Activated gamma-delta T cell treated with anti-CD3 and anti-CD28 coated beads, Interleukin-2, amount 50 U/mL, for 16 hours (primary cell): ENCODE measurements at places on chromosomes 2 and 18.

GRCh38 chr2:29123617-29124349, 8.6 kb downstream of the CLIP4 start:
- no peak for DNase-seq

DNA sequence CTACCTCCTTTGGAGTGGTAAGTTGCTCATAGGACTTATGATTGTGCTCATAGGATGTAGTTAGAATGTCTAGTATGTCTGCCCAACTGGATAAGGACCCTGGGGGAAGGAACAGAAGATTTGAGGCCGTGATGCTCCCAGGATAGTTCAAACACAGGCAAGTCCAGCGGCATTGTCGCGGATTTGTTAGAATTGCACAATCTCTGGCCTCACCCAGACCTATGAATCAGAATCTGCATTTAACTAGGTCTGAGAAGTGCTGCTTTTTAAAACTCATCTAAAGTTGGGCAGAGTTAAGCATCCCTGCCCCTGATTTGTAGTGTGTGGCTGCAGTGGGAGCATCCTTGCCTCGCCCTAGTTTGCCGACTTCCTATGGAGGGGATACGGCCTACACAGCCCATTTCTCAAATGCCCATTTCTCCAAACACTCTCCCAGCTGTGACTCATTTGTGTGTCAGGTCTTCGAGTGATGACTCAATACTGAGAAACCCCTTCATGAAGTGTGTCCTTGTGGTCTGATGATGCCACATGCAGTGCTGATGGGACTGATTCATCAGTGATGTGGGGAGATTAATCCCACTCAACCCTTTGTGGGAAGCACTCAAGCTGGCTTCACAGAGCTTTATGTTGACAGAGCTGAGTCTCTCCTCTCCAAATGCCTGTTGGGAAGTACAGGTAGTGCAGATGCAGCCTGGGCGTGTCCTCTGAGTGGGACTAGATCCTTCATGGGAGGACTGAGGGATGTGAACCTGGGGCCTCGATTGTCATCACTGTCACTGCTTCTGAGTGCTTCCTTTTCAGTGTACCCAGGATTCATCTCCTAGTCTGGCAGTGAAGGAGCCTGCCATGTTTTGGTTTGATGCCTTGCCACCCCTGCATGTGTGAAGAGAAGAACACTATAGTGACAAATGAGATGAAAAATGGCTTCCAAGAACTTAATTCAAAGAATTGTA, 18.7 kb downstream of the SMIM21 start:
- no peak for DNase-seq

DNA sequence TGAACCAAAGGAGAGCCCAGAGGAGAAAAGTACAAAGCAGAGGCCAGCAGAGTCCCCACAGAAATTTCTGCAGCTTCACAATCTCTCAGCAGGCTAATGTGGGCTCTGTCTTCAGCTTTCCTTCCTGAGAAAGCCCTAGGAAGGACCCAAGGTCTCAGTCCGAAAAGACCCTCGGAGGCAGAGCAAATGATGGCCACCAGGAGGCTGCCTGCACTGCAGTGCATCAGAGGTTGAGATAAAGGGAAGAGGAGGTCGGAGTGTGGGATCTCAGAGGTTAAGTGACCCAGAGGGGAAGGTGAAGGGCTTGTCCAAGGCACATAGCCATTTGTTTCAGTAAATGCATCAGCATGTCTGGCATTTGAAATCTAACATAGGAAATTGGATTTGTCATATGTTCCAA, 299.1 kb upstream of the SLC14A2 start:
- no peak for DNase-seq

- no peak for DNase-seq
Measured at GRCh38 chr2:54271843-54272627, 16.0 kb upstream of the TSPYL6 start.

DNA sequence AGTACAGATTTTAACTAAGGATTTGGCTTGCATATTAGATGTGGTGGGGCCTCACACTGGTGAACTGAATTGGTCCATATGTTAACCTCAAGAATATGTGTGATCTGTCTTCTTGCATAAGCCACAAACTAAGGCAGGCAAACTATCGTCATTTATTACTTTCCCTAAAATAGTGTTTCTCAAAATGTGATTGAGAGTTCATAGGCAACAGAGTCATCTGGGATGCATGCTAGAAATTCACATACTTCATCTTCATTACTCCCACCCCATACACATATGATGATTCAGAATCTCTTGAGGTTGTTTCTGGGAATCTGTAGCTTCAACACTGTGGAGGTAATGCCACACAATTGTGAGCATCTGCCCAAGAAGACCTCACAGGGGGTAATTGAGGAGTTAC, 822.8 kb upstream of the CDH2 start:
- no peak for DNase-seq

DNA sequence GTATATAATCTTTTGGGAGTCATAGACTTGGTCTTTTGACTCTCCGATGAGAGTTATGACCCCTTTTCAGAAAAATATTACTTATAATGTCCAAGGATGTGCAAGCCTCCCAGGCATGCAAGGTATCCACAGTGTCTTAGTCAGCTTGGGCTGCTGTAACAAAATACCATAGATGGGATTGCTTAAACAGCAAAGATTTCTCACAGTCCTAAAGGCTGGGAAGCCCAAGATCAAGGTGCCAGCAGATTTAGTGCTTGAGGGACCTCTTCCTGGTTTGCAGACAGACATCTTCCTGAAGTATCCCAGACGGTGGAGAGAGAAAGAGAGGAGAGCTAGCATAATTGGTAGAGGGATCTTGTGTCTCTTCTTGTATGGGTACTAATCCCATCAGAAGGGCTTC, 35.6 kb upstream of the FBXO11 start:
- DNase-seq: no peak

DNA sequence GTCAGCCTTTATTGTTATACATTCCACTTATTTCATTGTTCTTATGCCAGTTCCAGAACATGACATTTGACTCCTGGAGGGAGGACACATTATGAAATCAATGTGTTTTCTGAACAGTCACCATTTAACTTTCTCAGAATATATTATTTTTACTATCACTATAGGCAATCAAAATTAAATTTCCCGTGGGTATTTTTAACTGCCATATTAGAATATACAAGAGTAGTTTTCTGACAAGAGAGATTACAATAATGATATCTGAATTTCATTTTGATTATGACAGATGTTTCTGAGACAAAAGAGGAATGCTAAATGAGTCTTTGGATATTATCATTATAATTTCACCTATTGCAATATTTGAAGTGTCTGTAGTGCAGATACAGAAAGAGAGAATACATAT, 64.4 kb upstream of the FSIP2 start:
- no peak for DNase-seq

DNA sequence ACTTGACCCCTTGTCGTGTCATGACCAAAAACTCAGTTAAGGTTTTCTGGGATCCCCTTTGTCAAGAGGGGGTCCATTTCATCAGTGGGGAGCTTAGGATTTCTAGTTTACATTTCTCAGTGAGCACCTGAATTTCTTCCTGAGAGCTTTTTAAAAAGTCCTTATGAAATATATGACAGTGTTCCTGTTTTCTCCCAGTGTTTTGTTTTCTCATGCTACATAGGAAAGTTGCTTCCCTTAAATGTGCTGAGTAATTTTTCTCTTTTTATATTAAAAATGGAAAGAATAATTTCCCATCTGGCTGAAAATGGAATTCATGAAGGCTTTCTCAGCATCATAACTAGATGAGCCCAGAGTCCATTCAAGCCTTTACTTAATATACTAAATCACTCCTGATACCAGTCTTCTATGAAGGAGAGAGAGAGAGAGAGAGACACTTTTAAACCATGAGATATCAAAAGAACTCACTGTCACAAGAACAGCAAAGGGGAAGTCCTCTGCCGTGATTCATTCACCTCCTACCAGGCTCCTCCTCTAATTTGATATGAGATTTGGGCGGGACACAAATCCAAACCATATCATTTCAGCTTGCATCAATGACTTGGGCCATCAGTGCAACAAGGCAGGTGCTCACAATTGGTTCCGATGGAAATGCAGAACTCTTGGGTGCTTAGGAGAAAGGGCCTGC, 61.1 kb downstream of the XRCC5 start:
- DNase-seq: no peak

- no peak for DNase-seq
Measured at GRCh38 chr2:54665436-54665856, 58.0 kb upstream of the EML6 start.

- DNase-seq: no peak
Measured at GRCh38 chr2:69466728-69467127, 29.5 kb upstream of the NFU1 start.
